ENCODE measurements at places on chromosomes 3 and 15.

GRCh38 chr15:88016406-88016805 lies 240.1 kb downstream of the NTRK3 start:
- DNase-seq = no peak

DNA sequence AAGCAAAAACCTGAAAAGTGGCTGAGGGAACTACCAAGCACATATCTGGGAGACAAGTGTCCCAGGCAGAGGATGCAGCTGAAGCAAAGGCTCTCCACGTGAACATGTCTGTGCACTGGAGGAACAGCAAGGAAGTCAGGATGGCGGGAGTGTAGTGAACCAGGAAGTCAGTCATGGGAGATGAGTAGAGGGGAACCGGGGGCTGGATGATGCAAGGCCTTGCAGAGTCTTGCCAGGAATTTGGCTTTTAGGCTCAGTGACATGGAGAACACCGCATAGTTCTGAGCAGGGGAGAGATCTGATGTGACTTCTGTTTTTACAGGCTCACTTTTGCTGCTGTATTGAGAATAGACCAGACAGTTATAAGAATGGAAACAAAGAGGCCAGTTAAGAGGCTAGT lies 19.0 kb downstream of the C2CD4A start:
- DNase-seq = no peak

DNA sequence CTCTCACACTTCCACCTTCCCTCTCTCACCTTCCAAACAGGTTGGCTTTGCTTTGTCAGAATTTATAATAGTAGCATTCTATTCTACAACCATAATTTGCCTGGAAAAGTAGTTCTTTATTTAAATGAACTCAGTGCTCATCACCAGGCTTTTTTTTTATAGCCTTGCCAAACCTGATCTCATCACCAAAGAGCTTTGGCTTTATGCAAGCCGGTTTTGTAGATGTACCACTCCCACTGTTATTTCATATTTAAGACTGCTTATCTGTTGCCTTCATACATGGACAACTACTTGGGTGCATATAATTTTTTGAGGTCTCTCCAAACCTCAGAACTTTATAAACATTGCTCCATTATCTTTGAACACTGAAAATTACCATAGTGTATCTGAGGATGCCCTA lies 246.1 kb upstream of the PPP2R3A start:
- DNase-seq = no peak

DNA sequence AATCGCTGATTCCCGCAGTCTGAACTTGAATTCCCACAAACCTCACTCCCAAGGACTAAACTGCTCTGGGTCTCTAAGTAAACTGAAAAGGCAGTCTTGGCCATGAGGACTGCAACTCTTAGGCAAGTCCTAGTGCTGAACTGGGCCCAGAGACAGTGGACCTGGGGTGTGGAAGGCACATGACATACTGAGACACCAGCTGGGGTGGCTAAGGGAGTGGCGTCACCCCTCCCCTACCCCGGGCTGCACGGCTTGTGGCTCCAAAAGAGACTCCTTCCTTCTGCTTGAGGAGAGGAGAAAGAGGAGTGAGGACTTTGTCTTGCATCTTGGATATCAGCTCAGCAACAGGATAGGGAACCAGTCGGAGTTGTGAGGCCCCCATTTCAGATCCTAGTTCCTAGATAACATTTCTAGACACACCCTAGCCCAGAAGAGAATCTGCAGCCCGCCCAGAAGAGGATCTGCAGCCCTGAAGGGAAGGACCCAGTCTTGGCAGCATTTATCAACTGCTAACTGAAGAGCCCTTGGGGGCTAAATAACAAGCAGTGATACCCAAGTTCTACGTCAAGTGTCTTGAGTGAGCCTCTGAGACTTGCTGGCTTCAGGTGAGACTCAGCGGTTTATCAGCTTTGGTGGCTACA lies 110.7 kb upstream of the C3orf80 start:
- DNase-seq = no peak

GRCh38 chr3:190825386-190826016 lies 37.0 kb downstream of the GMNC start:
- no peak for DNase-seq

DNA sequence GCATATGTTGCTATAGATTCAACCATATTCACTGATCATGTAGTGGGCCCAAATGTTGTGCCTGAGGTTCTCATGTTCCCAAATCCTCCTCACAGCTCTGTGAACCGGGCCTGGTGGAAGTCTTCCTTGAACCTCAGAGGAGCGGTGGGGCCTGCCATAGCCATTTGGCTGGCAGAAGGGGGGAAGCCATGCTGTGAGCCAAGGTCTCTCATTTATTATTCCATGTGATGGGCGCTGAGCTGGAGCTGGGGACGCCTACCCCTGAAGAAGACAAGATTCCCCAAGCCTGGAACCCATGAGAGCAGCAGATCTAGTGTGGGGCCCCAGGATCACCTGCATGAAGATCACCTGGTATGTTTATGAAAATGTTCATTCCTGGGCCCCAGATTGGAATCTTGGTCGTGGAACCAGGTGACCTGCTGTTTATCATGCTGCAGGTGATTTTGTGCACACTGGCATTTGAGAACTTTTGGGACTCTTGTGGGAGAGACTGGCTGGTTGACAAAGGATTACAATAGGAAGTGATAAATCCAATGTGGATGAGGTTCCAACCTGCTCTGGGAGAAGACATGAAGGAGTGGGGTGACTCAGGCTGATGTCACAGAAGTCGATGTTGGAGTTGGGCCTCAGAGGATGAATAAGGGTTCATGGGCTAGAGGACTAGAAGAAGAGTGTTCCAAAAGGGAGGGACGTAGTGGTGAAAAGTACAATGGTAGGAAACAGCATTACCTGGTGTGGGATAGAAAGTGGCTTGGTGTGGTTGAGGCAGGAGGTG lies 102.1 kb downstream of the ASB7 start:
- DNase-seq = no peak

DNA sequence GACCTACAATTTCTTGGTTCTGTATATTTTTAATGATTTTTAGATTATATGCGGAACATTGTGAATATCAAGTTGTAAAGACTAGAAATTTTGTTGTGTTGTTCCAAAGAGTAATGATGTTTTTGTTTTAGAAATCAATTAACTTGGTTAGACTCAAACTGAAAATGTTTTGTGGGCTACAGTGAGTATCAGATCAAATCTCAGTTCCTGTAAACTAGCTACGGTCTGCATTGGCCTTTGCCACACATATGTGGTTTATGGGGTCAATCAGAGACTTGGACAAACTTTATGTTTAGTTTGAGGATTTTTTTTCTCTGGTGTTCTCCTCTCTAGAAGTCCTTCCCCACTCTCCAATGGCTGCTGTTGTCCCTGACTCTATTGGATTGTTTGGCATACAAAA lies 308.0 kb upstream of the THRB start:
- no peak for DNase-seq

- DNase-seq = no peak
These were observed 79.2 kb downstream of the ABHD5 start for GRCh38 chr3:43769885-43770425.

- DNase-seq = no peak
These were observed 59.5 kb downstream of the GLB1 start for GRCh38 chr3:33037471-33037870.

DNA sequence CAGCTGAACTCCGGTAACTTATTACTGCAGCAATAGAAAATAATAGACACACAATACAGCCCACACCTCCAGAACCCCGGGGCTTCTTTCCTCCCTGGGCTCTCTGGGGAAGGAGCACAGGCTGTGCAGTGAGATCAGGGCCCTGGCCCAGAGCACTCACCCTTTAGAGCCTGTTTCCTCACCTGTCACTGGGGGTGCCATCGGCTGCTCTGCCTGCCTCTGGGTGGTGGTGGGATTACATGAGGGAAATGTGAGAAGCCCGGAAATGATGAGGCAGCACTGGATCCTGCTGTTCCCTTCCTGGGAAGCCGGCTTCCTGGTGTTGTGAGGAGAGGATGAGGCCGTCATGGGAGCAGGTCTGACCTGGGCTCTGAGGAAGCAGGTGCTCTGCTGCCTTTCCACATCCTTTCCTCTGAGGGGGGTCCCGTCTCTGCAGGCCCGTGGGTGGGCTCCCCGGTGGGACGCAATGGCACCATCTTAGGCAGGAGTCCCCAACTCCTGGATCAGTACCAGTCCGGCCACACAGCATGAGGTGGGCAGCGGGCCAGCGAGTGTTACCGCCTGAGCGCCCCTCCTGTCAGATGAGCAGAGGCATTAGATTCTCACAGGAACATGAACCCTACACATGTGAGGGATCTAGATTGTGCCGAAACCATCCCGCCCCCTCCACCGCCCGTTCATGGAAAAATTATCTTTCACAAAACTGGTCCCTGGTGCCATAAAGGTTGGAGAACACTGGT lies 220.9 kb upstream of the CTDSPL start:
- DNase-seq = no peak

DNA sequence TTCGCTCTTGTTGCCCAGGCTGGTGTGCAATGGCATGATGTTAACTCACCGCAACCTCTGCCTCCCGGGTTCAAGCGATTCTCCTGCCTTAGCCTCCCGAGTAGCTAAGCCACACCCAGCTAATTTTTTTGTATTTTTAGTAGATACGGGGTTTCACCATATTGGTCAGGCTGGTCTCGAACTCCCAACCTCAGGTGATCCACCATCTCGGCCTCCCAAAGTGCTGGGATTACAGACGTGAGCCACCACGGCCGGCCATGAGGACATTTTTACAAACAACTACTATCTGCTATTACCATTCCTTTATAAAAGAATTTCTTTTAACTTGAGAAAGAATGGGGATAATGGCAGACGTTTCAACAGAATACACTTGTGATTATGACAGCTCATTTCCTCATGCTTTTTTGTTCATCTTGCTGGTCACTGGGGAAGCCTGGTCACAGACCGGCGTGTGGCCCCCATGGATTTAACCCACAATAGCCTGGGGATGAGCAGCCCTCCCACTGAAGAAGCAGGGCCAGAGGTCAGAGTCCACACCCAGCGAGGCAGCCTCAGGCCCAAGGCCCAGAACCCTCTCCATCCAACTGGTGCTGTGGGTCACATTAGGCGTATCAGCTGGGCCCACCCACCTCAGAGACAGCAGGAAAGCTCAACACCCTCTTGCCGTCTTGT lies 112.0 kb downstream of the LIPC start:
- DNase-seq = no peak

- DNase-seq = no peak
These were observed 5.3 kb upstream of the VIPR1 start for GRCh38 chr3:42497009-42497731.

DNA sequence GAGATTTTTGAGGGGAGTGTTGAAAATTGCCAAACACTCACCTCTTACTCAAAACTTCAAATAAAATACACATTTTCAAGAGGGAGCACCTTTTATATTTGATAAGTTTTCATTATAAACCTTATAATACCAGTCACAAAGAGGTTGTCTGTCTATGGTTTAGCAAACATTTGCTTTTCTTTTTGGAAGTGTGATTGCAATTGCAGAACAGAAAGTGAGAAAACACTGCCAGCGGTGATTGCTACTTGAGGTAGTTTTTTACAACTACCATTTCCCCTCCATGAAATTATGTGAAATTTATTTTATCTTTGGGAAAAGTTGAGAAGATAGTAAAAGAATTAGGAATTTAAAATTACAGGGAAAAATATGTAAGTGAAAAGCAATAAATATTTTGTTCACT lies 20.1 kb downstream of the DIPK2A start:
- DNase-seq = no peak

GRCh38 chr3:72100601-72101187 lies 315.7 kb upstream of the PROK2 start:
- peak; percentile 15 for DNase-seq

DNA sequence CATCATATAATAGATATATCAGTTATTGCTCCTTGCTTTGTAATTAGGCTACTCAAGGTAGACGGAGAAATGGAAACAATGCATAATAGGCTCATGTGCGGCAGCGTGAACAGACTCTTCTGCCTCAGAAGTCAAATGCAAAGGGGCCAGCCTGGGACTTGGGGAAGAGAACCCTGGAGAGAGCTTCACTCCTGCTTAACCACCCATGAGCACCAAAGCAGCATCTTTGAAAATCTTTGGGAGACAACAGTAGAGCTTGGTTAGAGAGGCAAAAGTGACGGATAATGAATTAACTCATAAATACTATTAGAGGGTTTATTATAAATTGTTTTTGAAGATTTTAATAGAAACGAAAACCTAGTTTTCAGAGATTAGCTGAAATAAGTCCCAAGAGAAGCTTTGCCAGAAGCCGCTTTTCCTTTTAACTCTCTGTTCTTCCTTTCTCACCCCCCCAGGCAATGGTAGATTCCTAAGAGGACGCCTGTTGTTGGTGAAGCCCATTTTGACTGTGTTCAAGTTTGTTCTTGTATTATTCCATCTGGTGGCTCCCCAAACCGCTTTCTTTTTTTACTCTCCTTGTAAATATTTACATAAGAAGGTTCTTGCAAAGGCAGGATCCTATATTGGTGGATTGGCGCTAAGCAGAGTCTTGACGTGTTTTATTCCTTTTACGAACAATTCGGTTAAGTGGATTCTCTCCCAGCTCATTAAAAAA lies 196.0 kb upstream of the TPRG1 start:
- no peak for DNase-seq

DNA sequence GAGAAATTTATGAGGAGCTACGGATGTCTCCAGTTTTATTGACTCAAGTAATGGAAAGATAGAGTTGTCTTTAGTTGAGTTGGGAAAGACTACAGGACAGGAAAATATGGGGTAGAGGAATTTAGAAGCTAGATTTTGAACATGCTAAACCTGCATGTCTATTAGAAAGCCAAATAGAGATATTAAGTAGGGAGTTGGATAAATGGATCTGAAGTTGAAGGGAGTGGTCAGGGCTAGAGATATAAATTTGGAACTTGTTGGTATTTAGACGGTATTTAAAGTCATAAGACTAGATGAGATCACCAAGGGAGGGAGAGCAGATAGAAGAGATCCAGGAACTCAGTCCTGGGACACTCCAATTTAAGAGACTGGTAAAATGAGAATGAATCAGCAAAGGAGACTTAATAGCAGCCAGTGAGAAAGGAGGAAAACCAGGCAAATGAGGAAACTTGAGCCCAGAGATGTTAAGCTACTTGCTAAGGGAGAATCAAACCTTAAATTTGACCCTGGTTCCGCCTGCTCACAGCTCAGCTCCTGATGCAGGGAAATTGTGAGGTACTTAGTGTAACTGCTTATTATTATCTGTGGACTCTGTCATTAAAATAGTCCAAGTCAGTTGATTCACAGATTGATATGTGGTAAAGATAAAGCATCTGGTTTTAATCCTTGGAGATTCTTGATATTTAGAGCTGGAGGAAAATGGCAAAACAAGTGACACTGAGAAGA lies 35.8 kb downstream of the ABI3BP start:
- DNase-seq = no peak

DNA sequence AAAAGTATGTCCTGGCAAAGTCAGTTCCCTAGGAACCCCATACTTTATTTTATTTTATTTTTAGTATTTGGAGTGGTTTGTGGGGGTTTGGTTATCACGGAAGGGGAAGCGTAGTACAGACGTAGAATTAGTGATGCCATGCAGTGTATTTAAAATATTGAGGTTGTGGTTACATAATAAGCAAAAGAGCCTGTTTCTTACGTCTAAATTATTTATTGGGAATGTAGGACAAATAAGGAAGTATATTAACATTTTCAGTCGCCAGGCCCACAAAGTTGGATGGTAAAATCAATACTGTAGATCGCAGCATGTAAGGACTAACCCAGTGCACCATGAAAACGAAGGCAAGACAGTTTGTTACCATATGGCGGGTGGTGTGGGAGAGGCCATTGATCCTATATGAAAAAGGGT lies 558 bp downstream of the DTWD1 start:
- DNase-seq = no peak

Measured in NCI-H2029 (cell line).